ENCODE measurements at places on chromosomes 6 and 20. TPM values are rescaled to one million over a fixed set of nuclear protein-coding genes. Genes with fewer than 3 reads are reported as not detected.

Gene MAS1
- not detected for total RNA-seq

Gene C20orf204
- total RNA-seq = 0.10 TPM

Gene FAM83B
- total RNA-seq = 0.02 TPM

Gene ANKRD66
- total RNA-seq = not detected

Gene DHX35
- 7.7 TPM for total RNA-seq

Gene L3MBTL3
- 3.1 TPM for total RNA-seq

Gene DDO
- total RNA-seq = 0.14 TPM

Gene LY6G5B
- total RNA-seq = 2.7 TPM

Gene HRH3
- total RNA-seq = not detected
